ENCODE measurements at places on chromosomes 3 and 15. TPM values are rescaled to one million over a fixed set of nuclear protein-coding genes. Genes with fewer than 3 reads are reported as not detected.

DNA sequence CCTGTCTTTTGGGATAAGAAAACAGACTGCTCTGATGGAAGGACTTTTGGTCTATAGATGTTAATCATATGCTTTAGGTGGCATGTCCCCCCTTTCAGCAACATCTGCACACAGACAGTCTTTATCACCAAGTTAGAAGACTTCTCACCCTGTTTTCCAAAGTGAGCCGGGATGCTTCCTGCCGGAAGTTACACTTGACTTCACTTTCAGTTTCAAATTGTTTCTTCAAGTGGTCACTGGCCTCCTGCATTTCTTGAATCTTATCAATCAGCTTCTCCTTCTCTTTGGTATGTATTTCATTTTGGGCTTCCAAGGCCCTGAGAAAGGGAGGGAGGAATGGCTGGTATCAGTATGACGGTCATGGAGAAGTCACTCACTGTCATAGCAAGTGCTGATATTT, 27.2 kb upstream of the GNB5 start:
- no peak overlapping the region for H3K4me3 ChIP-seq
- H3K27ac ChIP-seq, result no peak overlapping the region
- no peaks in the 10 kb centered on the region for H3K4me1 ChIP-seq
- H3K27me3 ChIP-seq, result no peaks in the 10 kb centered on the region
- no peaks in the 10 kb centered on the region for H3K36me3 ChIP-seq

DNA sequence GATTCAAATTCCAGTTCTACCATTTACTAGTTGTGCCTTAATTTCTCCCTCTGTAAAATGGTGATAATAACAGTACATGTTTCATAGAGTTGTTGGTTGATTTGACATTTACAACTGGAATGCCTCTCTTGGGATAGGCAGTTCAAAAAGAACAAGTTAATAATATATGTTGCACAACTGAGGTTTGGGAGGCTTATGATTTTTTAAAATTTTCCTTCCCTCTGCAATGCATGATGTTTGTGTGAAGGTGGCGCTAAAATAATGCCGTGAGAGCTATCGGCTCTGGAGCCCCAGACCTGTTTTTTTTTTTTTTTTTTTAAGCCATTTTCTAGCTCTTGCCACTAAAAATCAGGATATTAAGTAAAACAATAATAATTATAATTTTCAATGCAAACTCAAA, 18.6 kb downstream of the DNAJB11 start:
- no peak overlapping the region for H3K27ac ChIP-seq
- DNase-seq, result no peak
- H3K27me3 ChIP-seq, result no peaks in the 10 kb centered on the region
- no peaks in the 10 kb centered on the region for H3K4me1 ChIP-seq
- no peak overlapping the region for H3K4me3 ChIP-seq
- H3K36me3 ChIP-seq, result no peaks in the 10 kb centered on the region

DNA sequence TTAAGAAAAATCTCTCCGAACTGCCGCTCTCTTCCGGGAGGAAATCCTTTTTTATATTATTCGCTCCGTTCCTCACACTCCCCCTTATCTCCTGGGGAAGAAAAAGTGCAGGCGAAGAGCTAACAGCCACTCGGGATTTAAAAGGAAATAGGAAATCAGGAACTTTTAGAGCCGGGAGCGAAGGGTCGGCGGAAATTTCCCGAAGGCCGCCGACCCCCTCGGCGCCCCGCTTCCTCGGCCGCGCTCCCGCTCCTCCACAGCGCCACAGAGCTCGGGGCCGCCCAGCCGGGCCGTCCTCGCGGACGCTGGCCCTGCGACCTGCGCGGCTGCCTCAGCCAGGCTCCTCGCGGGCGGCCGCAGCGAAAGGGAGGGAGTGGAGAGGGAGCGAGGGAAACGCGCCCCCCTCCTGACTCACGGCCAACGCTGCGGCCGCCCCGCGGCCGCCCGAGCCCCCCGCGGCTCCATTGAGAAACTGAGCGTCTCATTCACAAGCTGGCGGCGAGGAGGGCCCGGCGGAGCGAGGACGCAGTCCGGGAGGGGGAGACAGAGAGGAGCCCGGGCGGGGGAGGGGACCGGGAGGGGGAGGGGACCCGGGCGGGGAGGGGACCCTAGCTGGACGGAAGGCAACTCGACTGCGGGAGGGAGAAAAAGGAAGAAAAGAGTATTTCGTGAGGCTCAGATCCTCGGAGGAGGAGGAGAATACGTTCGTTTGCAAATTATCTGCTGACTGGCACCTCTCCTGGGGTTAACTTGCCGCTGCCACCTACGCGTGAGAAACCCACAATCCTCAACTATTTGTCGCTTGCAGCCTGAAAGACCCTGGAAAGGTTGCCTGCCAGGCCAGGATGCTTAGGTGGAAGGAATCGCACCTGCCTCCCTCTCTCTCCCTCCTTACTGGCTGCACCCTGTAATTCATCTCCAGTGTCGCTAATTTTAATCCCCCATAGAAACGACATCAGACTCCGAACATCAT, at the start of gene PTPN9:
TSS of gene PTPN9 (minus strand) at position 368 of the 973 bp plus-strand sequence. CDS start 539 bp downstream, outside the sequence.
- peak within 1 kb of the TSS; percentile 92 for H3K27ac ChIP-seq
- H3K4me1 ChIP-seq, result no peaks in the 10 kb centered on the region
- DNase-seq, result peak; percentile 82
- no peaks in the 10 kb centered on the region for H3K36me3 ChIP-seq

DNA sequence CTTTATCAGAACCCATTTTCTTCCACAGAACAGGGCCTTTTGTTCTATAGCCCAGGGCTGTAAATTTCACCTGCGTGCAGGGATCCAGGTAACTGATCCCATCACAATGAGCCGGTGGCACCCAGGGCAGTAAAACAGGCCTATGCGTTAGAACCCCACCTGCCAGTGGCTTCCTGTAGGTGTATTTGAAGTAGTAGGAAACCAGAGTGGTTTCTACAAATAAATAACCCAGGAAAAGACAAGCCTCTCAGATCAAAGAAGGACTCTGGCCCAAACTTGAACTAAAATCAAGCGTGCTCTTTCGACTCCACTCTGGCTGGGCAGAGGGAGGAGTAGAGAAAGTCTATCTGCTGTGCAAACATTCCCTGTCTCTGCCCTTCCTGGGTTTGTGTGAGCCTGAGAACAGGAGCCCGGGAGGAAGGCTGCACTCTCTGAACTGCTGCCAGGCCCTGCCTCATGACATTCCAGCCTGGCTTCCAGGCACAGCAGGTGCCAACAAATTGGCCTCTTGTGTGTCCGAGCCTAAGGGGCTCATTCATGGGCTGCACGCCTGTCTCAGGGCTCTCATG, 77.7 kb downstream of the CEMIP start:
- DNase-seq, result peak; percentile 68
- no peaks in the 10 kb centered on the region for H3K27me3 ChIP-seq
- no peaks in the 10 kb centered on the region for H3K4me1 ChIP-seq
- no peak overlapping the region for H3K4me3 ChIP-seq
- H3K36me3 ChIP-seq, result no peaks in the 10 kb centered on the region

- H3K27ac ChIP-seq, result no peak overlapping the region
- no peaks in the 10 kb centered on the region for H3K4me1 ChIP-seq
- no peak for DNase-seq
These were observed 74.0 kb upstream of the LINGO1 start for GRCh38 chr15:77706482-77707244.

DNA sequence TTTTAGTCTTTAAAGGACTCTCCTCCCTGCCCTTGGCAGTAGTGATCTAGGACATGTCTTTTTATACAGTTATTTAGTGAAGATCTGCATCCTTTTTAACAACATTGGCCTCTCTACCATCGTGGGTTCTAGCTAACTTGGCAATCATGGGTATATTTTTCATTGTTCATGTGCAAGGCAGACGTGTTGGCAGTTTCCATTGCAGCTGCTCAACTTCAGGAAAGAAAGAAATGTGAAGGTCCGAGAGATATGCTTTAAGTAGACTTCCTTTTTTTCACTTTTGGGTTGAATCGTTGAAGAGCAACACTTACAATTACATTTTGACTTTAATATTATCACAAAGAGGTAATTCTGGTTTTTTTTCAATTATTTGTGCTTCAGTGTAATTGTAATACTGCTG, 172.6 kb downstream of the SATB1 start:
- no peak overlapping the region for H3K4me3 ChIP-seq

DNA sequence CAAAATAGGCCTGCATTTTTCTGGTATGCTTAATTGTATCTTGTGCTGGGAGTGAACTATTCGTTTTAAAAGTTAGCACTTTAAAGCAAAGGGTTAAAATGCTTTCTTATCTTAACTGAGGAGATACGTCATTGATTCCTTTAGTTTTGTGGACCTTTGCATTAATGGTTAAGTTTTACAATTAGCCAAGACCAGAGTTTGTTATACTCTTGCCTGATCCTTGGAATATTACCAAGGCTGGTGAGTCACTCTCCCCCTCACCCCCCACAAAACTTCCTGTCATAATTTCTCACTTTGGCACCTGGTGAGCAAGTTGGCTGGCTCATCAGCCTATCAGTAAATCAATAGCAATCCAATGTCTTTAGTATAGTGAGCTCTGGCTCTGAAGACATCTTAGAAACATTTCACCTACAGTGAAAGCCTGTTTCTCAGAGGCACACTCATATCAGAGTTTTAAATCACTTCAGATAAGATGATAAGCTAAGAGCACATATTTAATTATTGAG, 26.7 kb downstream of the SLC2A2 start:
- H3K4me1 ChIP-seq, result peaks cover 41% of the 10 kb centered on the region
- H3K27ac ChIP-seq, result peak overlapping the region; percentile 69
- no peaks in the 10 kb centered on the region for H3K36me3 ChIP-seq
- no peak overlapping the region for H3K4me3 ChIP-seq

DNA sequence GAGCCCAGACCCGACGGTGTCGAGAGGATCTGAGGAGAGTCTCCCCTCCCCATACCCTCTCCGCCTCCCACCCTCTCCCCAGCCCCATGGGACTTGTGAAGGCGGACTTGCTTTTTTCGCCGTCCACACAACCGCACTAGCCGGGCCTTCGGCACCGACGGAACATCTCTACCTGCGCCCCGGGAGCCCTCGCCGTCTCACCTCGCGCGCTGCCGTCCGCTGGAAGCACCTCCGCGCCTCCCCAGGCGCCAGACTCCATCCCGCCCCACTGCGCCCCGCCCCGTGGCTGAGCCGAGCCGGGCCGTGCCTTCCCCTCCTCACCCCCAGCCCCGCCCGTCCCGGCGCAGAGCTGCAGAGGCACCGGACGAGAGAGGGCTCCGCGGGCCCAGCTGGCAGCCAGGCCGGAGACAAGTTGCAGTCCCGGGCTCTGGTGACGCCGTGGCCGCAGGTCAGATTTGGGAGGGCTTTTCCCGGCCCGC, at the start of the genes DUOX1 and DUOXA1:
TSS of gene DUOX1 (plus strand) at position 344 of the 479 bp plus-strand sequence. CDS start 1,973 bp downstream, outside the sequence.
TSS of gene DUOXA1 (minus strand) at position 229 of the 479 bp plus-strand sequence. CDS start 6,865 bp downstream, outside the sequence.
- no peaks in the 10 kb centered on the region for H3K27me3 ChIP-seq
- H3K4me1 ChIP-seq, result peaks cover 13% of the 10 kb centered on the region
- no peaks in the 10 kb centered on the region for H3K36me3 ChIP-seq
- no peak within 1 kb of the TSS for H3K27ac ChIP-seq
- peak; percentile 59 for DNase-seq

GRCh38 chr3:2927259-2927658, 182.9 kb downstream of the IL5RA start:
- no peaks in the 10 kb centered on the region for H3K36me3 ChIP-seq
- no peak overlapping the region for H3K4me3 ChIP-seq
- DNase-seq, result no peak
- no peaks in the 10 kb centered on the region for H3K4me1 ChIP-seq
- no peak overlapping the region for H3K27ac ChIP-seq

- H3K36me3 ChIP-seq, result no peaks in the 10 kb centered on the region
- no peaks in the 10 kb centered on the region for H3K4me1 ChIP-seq
- DNase-seq, result no peak
- no peak overlapping the region for H3K4me3 ChIP-seq
- H3K27ac ChIP-seq, result no peak overlapping the region
- H3K27me3 ChIP-seq, result no peaks in the 10 kb centered on the region
These were observed 408.1 kb downstream of the WDR72 start for GRCh38 chr15:53351373-53351772.

DNA sequence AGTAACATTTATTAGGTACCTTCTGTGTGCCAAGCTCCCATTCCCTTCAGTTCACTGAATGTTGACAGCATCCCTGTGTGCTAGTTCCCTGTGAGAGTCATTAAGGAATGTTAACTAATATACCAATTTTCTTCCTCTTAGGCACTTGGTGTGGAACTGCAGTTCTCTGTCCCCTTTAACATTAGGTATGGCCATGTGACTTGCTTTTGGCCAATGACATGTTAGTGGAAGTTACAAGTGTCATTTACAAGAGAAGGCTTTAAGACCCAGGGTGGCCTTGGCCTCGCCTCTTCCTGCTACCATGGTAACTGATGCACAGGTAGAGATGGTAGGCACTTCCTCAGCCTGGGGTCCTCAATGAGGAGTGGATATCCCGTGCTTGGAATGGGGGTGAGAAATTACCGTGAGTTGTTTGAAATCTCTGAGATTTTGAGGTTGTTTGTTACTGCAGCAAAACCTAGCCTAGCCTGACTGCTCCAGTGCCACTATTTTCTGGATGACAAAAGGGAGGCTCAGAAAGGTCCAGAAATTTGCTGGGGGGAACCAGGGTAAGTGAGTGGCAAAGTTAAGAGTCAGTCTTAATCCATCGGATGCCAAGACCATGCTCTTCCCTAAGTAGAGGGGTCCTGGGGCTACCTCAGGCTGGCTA, 21.2 kb upstream of the LINGO1 start:
- DNase-seq, result no peak
- H3K36me3 ChIP-seq, result no peaks in the 10 kb centered on the region
- H3K27ac ChIP-seq, result no peak overlapping the region
- H3K27me3 ChIP-seq, result no peaks in the 10 kb centered on the region
- H3K4me3 ChIP-seq, result no peak overlapping the region

DNA sequence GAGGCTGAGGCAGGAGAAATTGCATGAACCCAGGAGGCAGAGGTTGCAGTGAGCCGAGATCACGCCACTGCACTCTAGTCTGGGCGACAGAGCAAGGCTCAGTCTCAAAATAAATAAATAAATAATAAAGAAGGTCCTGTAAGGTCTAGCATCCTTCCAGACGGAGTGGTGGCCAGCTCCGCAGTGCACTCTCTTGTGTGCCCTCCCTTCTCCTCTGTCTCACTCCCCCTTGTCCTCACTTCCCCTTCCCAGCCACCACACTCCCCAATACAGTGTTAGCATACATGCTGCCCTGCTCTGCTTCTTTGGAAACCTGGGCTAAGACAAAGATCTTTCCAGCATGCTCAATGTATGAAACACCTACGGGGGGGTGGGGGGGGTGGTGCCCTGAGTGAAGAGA, 3.4 kb upstream of the CLN6 start:
- peaks cover 10% of the 10 kb centered on the region for H3K4me1 ChIP-seq

- H3K27ac ChIP-seq, result peak overlapping the region; percentile 55
- H3K27me3 ChIP-seq, result no peaks in the 10 kb centered on the region
- H3K4me3 ChIP-seq, result no peak overlapping the region
- peak; percentile 94 for DNase-seq
- peaks cover 8% of the 10 kb centered on the region for H3K4me1 ChIP-seq
These were observed 5.7 kb downstream of the EIF4G1 start for GRCh38 chr3:184320104-184320445.

Gene TTLL3
- 42.4 TPM for total RNA-seq

Gene ABI3BP
- 25.6 TPM for total RNA-seq

Gene PLSCR5
- not detected for total RNA-seq

Gene KCNMB2
- not detected for total RNA-seq

Gene ACTC1
- total RNA-seq, result not detected

Gene CCR3
- total RNA-seq, result not detected

Gene SLC2A2
- total RNA-seq, result 78.0 TPM

Gene CDC25A
- total RNA-seq, result 3.3 TPM

Data from Peyer's patch (tissue), 4 donors.